Thymus (tissue), 14 donors: ENCODE measurements at places on chromosomes 1 and 21. TPM values are rescaled to one million over a fixed set of nuclear protein-coding genes. Genes with fewer than 3 reads are reported as not detected.
A peak's percentile ranks its signal among the peaks of the same experiment; 100 is the strongest.

Gene LCE7A
- total RNA-seq: not detected

DNA sequence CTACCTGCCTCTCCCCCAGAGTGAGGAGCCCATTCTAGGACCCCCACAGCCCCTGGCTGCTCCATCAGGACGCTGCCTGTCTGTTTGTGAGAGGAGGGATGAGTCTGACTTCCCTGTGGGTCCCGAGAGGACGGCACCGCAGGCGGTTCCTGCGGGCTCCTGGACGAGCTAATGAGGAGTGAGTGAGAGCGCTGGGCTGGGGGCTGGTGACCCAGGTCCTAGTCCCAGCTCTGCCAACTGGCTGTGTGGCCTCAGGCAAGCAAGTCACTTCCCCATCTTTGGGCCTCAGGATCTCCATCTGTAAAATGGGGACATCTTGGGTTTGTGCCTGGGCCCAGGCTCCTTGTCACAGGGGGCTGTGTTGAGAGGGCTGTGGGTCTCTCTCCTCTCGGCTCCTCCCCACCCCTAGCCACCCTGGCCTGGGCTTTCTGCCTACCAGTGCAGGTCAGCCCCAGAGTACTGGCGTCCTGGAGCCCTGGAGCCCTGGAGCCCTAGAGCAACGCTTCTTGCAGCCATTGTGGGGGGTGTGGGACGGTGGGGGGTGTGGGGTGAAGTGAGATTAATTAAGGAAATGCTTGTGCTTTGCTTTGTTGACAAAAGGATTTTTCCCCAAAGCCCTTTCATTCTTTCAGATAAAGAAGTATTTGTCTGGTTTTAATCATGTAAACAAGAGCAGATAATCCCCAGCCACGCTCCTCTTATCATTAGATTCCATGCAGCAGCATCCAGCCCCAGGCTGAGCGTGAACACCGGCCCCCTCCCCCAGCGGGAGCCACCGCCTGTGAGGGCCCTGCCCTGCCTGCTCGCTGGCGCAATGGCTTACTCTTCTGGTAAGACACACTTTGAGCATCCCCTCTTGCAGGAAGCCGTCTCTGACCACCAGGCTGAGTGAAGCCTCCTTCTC, 26.8 kb downstream of the SLC1A7 start:
- DNase-seq: no peak

DNA sequence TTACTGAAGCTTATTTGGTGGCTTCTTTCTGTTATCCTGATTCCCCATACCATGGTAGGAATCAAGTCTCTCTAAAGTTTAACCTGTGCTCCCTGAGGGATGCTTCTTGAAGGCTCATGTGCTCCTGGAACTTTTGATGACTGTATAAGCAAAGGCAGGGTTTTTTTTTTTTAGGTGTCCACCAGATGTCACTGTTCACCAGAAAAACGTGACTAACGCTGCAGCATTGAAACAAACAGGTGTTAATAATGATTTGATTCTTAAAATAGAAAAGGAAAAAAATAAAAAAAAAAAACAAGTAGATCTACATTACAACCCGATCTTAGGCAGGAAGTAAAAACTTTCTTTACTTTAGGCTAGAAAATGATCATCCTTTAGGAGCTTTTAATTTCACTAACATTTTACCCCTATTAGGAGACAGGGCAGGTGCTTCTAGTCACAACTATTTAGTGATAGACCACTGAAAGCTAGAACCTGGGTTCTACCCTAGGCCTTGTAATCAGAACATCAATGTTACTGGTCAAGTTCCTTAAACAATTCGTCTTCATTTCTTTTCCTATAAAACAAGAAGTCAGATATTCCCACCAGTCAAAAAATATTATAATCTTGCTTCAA, 223.0 kb downstream of the PLA2G4A start:
- peak; percentile 4 for DNase-seq

- DNase-seq: no peak
Observed at GRCh38 chr1:202624781-202625108, 85.5 kb downstream of the SYT2 start.

GRCh38 chr1:24594328-24594598, 38.4 kb downstream of the NCMAP start:
- DNase-seq: no peak

- no peak for DNase-seq
Observed at GRCh38 chr21:41483415-41483814, 24.5 kb downstream of the TMPRSS2 start.

GRCh38 chr1:96492236-96492635, 229.3 kb upstream of the PTBP2 start:
- DNase-seq: no peak

DNA sequence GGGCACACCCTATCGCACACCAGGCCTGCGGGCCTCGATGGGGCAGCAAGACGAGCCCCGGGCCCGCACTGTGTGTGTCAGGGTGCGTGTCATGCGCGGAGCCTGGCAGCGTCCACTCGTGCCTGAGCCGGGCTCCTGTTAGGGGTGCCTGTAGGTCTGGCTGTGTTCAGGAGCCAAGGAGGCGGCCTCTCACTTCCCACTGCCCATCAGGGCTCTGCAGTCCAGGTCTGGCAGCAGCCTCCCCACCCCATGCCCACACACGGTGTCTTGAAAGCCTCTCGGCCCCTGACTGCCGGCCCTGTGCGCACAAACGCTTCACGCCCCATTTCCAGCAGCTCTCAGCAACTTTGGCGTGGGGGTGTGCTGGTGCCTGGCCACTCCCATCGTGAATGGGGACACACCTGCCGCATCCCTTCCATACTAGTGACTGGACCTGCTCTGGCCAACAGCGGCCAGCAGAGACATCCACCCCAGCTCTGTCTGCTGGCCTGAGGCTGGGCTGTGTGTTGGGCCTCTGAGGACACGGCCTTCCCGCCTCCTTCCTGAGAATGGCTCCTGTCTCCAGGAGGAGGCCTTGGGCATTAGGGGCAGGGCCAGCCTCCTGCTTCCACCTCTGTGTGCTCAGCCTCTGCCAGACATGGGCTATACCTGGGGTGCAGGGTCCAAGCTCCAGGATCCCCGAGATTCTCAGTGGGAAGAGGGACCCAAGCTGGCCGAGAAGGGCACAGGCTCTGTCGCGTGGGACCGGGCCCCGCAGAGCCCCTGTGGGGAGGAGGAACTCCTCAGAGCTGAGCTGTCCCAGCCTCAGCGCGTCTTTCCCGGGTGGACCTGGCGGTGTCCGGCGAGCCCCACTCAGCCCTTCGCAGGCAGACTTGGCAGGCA, 41.8 kb upstream of the ACTRT2 start:
- DNase-seq: no peak

GRCh38 chr1:194846488-194846887, 1660.1 kb upstream of the B3GALT2 start:
- DNase-seq: no peak
